ENCODE measurements at places on chromosomes 13 and 19.

GRCh38 chr13:46195016-46195415, 13.0 kb upstream of the LCP1 start:
- DNase-seq = no peak

DNA sequence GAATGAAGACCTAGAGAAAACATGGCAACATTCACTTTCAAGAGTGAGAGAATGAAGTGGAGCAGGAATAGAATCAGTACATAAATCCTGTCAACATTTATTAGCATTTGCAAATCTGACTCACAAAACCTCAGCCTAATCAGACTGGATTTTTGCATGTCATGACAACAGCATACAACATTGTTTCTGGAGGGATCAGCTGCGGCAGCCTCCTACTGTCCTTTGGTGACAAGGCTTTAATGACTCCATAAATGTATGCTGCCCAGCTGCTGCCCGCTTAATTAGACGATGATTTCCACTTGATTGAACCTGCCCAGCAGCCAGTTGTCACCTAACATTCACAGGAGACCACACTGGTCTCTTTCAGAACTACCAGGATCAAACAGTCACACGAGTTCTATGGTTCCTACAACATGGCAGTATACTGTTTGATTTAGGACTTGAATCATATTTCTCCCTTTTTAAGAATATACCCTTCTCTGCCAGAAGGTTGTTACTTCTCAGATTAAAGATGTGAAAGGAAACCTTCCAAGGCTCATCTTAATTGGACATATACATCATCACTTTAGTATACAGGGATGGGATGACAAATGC, 9.3 kb downstream of the EBPL start:
- no peak for DNase-seq

- no peak for DNase-seq
Measured at GRCh38 chr13:44013758-44014291, 134.1 kb downstream of the LACC1 start.

GRCh38 chr13:39224671-39225240, 186.5 kb downstream of the NHLRC3 start:
- no peak for DNase-seq

- no peak for DNase-seq
Measured at GRCh38 chr13:29005035-29005762, 185.1 kb downstream of the MTUS2 start.

DNA sequence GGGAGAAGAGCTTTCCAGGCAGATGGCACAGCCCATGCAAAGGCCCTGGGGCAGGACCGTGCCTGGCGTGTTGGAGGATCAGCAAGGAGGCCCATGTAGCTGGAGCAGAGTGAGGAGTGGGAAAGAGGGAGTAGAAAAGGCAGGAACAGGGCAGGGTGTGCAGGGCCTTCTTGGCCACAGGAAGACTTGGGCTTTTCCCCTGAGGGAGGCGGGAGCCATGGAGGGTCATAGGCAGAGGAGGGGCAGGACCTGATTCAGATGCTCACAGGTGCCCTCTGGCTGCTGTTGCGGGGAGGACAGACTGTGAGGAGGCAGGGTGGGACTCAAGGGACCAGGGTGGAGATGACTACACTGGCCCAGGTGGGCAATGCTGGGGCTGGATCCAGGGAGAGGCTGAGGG, 13.8 kb upstream of the PTPRS start:
- no peak for DNase-seq

DNA sequence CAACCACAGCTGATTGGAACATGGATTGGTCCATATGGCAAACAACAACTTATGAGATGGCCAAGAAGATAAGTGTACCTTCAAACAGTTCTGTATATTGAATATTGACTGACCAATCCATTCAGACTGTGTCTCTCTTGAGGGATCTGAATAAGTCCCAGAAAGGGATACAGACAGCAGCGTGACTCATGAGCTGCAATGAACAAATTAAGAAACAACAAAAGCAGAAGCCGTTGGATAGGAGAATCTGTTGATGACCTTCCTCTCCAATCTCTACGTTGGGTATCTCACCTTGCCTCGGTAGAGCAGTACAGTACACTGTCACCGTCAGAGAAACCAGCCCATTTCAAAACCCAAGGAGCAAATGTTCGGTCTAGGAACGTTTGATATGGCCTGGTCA, 21.3 kb downstream of the MBD3L2B start:
- DNase-seq = no peak

DNA sequence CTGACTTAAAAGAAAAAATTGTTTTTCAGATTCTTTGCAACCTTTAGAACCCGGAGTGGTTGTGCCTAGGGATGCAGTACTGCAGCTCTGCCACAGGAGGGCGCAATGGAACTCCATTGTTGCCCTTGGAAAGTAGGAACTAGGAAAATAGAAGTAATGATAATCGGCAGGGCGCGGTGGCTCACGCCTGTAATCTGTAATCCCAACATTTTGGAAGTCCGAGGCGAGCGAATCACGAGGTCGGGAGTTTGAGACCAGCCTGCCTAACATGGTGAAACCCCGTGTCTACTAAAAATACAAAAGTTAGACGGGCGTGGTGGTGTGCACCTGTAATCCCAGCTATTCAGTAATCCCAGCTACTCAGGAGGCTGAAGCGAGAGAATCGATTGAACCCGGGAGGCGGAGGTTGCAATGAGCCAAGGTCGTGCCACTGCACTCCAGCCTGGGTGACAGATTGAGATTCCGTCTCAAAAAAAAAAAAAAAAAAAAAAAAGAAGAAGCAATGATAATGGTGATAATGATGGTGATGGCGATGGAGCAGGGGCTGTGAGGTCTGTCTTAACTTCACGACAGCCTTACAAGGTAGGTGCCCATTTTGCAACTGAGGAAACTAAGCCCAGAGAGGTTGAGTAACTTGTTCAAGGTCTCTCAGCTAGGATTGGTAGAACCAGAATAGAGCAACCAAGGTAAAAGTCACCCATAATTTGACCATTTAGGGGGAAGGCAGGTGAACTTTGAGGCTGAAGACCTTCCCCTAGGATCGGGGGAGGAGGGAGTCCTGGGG, 5.5 kb upstream of the ADAMTS10 start:
- DNase-seq = no peak

- peak; percentile 64 for DNase-seq
Measured at GRCh38 chr19:4014541-4015491, 7.3 kb downstream of the PIAS4 start.

GRCh38 chr13:112202266-112202665, 135.3 kb downstream of the SOX1 start:
- no peak for DNase-seq

All from C1 segment of cervical spinal cord (tissue), 14 donors.